ENCODE measurements at places on chromosomes 7 and 10.
A peak's percentile ranks its signal among the peaks of the same experiment; 100 is the strongest.

- DNase-seq = no peak
These were observed 175.3 kb upstream of the SEMA3E start for GRCh38 chr7:83824214-83824613.

GRCh38 chr10:83274088-83274487, 865.2 kb upstream of the GHITM start:
- no peak for DNase-seq

- no peak for DNase-seq
These were observed 59.5 kb upstream of the ELMO1 start for GRCh38 chr7:37508118-37508517.

GRCh38 chr7:111470998-111471397, 91.3 kb downstream of the IMMP2L start:
- DNase-seq = no peak

- no peak for DNase-seq
These were observed 37.5 kb downstream of the TAS2R41 start for GRCh38 chr7:143514995-143515735.

- no peak for DNase-seq
These were observed 147.0 kb upstream of the FAM20C start for GRCh38 chr7:45106-46090.

- no peak for DNase-seq
These were observed 3.8 kb upstream of the CAV2 start for GRCh38 chr7:116495736-116496135.

DNA sequence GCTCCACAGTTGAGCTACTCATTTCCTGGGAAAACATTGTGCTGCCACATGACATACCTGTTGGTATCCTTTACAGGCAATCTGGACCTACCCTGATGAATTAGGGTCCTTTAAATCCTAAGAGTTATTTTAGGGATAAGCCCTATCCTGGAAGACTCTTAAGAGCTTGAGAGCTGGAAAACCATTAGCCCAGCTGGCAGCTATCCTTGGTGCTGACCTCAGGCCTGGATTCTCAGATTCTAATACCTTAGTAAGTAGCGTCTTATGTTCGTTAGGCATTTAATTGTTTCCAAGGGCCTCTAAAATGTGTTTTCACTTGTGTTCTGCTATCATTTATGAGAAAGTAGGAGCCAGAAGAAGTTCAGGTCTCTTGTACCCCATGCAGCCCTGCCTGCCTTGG, 93.0 kb upstream of the SORCS3 start:
- DNase-seq = no peak

DNA sequence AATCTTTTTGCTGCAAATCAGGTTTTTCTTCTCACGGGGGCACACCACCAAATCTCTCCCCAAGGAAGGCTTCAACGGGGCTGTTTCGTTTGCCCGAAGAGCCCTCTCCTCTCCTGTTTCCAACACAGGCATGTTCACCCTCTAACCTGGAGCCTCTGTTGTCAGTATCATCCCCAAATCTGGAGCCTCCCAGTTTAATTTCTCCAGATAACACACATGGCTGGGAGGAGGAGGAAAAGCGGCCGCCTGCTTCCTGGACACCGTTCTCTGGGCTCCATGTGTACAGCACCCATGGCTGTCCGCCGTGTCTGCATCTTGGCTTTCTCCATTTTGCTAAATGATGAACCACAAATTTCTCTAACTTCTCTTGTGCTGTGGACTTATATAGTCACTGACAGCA, 214.5 kb downstream of the DIP2C start:
- no peak for DNase-seq

GRCh38 chr10:58721601-58722281, 209.1 kb downstream of the BICC1 start:
- DNase-seq = no peak

GRCh38 chr7:28980451-28981160, 22.5 kb upstream of the TRIL start:
- no peak for DNase-seq

DNA sequence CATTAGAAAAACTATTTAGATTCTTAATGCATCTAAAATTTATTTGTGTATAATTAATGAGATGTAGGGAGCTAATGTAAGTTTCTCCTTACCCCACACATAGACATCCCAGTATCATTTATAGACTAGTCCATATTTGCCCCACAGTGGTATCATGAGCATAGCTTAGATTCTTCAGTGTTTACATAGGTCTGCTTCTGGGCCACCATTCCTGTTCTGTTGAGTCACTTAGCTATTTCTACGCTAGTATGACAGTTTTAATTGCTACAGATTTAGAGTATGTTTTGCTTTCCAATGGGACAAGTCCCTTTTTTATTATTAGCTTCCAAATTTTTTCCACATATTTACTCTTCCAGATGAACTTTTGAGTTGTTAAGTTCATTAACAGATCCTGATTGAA, 69.4 kb downstream of the MCMBP start:
- DNase-seq = no peak

DNA sequence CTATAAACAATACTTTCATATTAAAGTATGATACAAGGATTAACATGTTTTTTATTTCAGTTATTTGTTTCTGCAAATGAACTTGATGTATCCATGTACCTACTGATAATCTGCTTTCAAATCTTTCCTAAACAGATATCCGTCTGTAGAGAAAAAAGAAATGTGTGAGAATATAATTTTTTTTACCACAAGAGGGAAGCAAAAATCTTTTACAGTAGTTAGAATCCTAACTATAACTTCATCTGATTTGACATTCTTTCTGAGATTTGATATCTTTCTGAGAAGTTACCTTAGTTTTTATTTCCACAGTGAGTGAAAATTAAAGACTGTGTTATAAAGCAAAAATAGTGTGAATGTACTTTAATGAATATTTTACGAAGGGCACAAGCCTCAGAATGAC, 203.9 kb upstream of the PCLO start:
- DNase-seq = no peak

DNA sequence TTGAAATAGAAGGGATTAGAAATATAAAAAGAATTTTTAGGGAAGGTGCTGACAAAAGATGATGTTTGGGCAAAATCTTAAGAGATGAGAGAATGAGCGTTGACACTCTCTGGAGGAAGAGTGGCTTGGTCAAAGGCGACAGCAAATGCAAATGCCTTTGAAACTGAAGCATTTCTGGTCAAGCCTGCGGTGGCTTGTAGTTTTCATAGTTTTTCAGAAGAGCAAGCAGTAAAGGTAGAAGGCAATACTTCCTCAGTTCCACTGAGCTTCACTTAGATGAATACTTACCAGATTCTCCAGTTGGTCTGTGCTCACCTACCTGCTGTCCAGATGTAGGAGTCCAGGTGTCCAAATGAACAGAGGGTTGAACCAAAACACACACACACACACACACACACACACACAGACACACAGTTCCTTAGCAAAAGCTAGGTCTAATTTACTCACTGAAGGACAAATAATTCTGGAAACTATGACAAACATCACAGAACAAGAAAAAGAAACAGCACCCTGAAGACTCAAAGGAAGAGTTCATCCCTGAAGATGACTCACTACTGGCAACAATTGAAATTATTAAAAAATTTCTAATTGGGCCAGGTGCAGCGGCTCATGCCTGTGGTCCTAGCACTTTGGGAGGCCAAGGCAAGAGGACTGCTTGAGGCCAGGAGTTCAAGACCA, 12.1 kb upstream of the STK17A start:
- DNase-seq = no peak

- DNase-seq = no peak
These were observed 48.2 kb downstream of the GSDME start for GRCh38 chr7:24709051-24709450.

DNA sequence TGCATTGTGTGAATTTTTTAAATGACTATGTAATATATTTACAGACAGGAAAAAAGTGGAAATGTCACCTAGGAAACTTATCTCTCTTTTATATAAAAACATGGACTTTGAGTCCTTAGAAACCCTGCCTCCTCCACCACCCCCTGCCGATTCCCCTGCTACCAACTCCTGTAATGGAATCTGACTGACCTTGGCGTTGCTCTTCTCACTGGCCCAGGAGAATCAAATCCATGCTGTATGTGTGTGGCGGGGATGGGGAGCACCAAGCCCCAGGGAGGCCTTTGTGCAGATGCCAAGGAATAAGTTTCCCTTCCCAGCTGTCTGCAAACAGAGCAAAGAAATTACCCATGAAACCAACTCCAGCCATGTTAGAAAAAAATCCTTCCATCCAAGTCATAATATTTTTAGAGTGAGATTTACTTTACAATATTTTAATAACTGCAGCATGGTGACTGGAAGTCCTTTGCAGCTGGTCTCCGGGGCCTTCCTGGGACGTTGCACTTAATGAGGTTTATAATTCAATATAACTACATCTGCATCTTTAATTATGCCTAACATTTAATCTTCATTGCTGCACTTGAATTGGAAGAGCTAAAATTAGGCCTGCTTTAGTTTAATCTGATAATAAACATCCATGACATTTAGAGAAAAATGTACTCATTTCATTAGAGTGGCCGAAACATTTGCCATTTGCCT, 111.4 kb upstream of the CACUL1 start:
- DNase-seq = no peak

DNA sequence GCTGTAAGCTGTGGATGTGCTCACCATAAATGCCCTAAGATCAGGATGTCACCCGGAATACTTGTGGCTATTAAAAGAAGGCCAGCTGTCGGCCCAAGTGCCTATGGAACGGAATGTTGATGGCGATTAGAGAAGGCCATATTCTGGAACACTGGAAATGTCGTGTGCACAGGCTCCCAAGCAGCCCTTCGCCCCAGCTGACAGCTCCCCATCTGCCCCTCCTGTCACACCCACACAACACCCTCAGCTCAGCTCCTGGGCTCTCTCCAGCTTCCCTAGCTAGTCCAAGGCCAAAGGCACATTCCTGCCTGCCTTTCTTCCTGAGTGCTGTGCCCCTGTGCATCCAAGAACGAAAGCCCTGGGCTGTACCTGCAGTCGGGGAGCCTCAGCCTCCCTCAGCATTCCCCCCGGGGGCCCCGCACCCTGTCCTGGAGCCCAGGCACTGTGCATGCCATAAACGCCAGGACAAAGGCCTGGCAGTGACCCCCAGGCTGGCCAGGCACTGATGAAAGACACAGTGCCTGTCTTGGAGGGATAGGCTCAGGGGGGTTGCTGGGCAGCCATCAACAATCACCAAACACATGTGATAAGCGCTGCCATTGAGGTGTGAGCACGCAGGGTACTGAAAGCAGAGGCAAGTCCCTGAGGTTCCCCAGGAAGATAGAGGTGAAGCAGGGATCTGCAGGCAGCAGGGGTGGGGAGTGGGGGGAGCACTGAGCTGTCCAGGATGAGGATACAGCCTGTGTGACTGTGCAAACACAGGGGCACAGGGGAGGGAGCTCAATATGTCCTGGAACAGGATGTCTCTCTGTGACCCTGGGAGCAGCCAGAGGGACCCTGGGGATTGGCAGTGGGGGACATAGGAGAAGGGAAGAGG, 3.7 kb upstream of the LDB3 start:
- DNase-seq = no peak

- DNase-seq = no peak
These were observed 502 bp downstream of the PRKRIP1 start for GRCh38 chr7:102396710-102397019.

DNA sequence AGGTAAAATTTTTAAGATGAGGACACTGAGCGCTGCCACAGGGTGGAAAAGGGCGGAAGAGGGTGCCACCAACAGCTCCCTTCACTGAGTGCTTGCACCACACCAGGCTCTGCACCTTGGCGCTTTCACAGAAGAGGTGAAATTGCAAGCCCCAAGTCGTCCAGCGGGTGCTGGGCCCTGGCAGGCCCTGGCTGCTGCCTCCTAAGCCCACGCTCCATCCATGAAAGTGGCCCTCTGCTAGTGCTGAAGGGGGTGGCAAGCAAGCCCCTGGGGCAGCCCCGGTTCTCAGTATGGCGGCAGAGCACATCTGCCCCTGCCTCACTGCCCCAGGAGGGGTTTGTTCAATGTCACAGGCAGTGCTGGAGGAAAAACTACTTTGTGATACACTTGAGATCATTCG, 95.1 kb downstream of the SLIT1 start:
- no peak for DNase-seq

DNA sequence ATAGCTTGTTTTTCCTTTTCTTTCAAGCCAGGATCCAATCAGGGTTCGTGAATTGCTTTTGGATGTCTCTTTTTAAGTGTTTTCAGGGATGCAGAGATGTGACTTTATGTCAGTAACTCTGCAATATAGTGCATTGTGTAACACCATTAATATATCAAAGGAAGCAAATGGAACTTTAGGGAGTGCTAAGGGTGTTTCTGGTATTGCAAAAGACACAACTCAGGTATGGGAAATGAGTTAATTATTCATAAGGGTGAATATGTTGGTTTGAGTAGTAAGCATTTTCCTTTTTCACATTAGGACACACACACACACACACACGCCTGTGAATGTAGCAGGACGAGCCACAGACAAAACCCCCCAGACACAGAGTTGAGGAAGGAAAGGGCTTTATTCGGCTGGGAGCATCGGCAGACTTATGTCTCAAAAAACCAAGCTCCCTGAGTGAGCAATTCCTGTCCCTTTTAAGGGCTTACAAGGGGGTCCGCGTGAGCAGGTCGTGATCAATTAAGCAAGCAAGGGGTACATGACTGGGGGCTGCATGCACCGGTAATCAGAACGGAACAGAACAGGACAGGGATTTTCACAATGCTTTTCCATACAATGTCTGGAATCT, 31.8 kb upstream of the GSDME start:
- DNase-seq = no peak

- DNase-seq = no peak
These were observed 66.1 kb downstream of the AGK start for GRCh38 chr7:141617280-141617679.

- peak; percentile 38 for DNase-seq
These were observed 42.4 kb upstream of the FGL2 start for GRCh38 chr7:77242068-77242467.

- no peak for DNase-seq
These were observed 103.5 kb downstream of the MICALL2 start for GRCh38 chr7:1355568-1356340.

DNA sequence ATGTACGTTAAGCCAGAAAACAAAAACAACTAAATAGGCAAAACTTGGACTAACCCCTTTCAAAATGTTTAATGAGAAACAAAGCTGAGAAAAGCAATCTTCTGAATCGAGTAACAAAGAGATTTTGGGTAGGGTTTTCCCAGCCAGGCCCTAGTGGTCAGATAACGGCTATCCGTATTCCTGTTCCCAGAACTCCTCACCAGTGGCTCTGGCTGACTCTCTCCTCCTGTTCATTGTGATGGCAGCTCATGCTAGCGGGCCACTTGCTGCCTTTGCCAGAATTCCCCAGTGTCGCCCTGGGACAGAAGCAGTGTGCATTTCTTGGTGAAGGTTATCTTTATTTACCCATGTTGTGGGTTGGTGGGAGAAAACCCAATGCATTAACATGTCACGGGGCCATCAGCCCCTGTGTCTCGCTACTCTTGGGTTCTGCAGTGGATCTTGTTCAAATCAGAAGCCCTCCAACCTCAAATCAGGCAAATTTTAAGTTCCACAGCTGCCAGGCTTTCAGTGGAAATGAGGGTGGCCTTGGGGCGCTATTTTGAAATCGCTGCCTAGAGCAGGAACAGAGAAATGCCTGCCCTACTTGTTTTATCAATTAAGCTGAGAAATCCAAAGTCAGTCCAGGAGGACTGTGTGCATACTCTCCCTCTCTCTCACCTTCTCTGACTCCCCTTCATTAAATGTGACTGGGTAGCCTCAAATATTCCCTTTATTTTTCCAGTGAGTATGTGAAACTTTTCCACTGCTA, 164.5 kb upstream of the NPVF start:
- DNase-seq = peak; percentile 71

GRCh38 chr7:22681852-22682657, 44.9 kb upstream of the IL6 start:
- no peak for DNase-seq
